ENCODE measurements at places on chromosomes 6 and 20.
A peak's percentile ranks its signal among the peaks of the same experiment; 100 is the strongest.

DNA sequence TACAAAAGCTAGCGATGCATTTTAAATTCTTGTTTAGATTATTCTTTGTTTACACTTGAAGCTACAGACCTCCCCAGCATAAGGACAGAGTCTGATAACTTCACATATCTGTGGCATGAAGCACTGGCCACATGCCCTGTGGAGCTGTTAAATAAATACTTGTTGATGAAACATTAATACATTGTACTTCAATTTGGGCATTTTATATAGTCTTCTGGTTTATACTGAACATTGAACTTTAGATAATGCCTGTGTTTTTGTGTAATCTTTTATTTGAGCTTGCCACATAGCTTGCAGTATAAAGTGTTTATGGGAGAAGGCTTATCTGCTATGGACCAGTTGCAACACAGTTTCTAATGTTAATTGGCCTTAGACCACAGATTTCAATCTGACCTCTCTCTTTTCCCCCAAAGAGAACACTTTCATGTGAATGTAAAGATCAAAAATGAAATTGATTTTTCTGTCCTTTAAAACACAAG, 48.2 kb downstream of the FRK start:
- no peak for DNase-seq

DNA sequence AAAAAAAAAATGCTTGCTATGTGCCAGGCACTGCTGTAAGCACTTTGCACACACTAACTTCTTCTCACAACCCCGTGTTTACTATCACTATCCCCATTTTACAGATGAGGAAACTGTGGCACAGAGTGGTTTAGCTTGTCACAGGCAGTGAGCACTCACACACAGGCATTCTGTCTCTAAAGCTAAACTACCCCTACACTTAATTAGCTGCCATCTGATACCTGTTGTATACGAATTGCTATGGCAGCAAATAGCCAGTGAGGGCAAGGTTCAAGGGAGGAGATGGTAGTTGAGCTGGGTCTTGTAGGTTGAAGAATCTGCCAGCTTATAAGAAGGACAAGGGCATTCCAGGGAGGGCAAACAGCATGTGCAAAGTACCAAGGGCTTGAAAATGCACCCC, 5.2 kb downstream of the TNNC2 start:
- DNase-seq, result no peak

DNA sequence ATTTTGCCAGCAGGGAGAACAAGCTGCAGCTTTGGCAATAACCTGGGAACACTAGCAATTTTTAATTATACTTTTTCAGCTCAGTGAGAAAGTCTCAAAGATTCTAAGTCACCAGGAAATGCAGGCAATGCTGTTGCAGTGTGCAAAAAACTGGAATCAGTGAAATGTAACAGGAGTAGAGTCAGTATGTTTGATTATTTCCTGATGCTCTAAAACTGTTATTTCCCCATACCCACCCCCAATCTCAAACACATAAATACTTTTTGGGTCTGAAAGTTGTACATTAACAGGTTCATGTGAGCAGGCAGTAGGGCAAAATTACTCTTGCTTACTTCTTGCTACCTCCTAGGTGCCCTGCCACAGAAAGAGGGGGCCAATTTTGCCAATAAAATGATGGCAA, 65.4 kb upstream of the BEND6 start:
- DNase-seq, result no peak

DNA sequence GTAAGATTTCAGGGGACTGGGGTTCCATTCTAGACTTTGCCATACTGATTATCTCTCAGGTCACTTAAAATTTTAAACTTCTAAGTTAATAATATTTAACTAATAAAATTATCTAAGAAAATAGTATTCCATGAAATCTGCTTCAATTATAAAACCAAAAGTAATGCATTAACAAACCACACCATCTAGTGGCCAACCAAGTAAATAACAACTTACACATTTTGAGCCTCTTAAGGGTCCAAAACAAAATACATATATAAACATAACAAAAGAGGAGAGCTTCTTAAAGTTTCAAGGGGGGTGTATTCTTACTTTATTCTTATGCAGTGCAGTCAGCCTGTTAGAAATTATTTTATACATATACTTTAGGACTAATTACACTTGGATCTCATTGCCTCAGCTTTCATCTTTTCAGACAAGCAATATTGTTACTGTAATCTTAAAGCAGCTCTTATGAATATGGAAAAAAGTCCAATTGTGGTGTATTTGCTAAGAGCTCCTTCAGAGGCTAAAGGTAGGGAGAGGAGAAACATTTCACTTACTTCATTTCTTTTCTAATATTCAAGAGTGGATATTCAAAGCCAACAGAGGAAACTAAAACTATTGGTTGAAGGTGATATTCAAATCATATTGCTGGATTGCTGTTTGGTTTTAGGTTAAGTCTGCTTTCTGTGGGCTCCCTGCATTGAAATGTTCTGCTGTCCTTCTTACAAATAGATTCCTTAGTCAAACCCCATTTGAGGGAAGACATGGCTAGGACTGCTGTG, 199.7 kb upstream of the SIM1 start:
- no peak for DNase-seq

DNA sequence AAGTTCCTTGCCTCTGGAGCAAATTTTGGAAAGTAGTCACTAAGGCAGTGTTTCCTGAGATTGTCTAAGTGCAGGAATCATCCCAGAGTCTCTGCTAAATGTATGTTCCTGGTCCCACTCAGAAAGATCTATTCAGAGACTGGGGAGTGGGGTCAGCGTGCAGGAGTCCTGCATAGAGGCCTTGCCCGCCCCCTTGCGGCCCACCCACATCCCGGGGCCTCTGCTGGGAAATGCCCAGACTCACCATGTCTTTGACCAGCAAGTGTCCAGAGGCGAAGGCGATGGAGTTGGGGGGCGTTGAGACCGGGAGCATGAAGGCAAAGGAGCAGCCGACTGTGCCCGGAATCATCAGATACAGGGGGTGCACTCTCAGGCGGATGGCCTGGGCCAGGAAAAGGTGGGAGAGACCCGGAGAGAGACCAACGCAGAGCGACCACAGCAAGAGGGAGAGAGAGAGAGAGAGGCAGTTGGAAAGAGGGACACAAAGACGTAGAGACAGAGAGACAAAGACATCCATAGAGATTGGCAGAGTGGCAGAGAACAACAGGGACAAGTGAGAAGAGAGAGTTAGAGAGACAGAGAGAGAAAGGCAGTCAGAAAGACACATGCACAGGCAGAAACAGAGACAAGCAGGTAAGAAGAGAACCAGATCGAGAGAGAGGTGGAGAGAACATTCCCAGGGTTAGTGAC, 12.9 kb upstream of the OCSTAMP start:
- no peak for DNase-seq

DNA sequence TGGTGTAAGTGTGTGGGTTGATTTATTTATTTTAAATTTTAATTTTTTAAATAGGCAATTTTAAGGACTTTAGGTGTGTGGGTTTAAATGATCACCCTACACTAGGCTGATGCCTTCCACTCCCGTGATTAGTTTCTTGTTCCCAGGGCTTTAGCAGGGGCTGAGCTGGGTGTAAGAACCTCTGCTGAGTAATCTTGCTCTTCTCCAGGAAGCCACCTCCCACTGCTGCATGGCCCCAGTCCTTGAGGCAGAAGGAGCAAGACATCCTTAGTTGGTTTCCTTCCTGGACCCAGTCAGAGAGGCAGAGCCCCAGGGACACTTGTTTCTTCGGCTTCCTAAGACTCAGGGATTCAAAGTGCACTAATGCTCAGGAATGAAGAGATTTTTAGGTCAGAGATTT, 19.8 kb upstream of the CDC5L start:
- no peak for DNase-seq

- no peak for DNase-seq
Observed at GRCh38 chr6:90197854-90198496, 98.7 kb downstream of the BACH2 start.

GRCh38 chr6:138107752-138108592, 753 bp upstream of the PERP start:
- peak; percentile 4 for DNase-seq

All from activated naive CD4-positive, alpha-beta T cell (primary cell).